Activated T-helper 1 cell treated with anti-CD3 and anti-CD28 coated beads, Interleukin-12 subunit alpha, Interleukin-12 subunit beta, Interleukin-2, Interleukin-4 antibody, amounts not matched to agents 30 ng/mL and 10 ng/mL and 1 ng/mL, durations not matched to agents 14 hours and 24 hours and 36 hours (primary cell): ENCODE measurements at places on chromosomes 1 and 21. TPM values are rescaled to one million over a fixed set of nuclear protein-coding genes. Genes with fewer than 3 reads are reported as not detected.

The SLC50A1 gene
- total RNA-seq: 45.7 and 47.7 TPM in 2 replicates

The TFAP2E gene
- 0.47 TPM in 2 replicates for total RNA-seq

The BGLAP gene
- 1.8 and 2.5 TPM in 2 replicates for total RNA-seq

The FHAD1 gene
- not detected in 2 replicates for total RNA-seq

DNA sequence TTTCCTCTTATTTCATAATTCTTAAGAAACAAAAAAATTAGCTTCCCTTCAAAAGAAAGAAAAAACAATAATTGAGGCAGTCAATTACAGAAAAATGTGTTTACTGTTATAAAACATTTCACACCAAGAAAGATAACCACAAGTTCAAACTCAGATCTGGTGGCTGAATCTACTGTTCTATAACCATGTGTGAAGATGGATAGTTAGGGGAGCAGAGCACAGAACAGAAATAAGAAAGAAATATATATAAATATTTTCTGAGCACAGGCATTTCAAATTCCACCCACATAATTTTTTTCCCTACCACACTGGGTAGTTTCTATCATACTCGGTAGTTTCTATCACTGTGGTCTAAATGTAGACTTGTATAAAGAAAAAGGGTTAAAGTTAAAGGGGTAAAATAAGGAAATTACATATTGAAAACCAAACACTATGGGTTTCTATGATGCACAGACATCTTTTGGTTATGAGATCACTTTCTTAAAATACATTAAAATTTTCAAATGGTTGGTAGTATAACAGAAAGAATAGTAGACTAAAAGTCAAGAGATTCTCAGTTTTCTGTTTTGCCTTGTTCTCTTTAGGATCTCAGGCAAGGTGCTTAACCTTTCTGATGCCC, 10.8 kb downstream of the LYST start:
- DNase-seq: no peak
- H3K4me1 ChIP-seq: peaks cover 41% of the 10 kb centered on the region
- no peaks in the 10 kb centered on the region for H3K27me3 ChIP-seq
- H3K4me3 ChIP-seq: no peak overlapping the region
- peak overlapping the region; percentile 37 for H3K27ac ChIP-seq

DNA sequence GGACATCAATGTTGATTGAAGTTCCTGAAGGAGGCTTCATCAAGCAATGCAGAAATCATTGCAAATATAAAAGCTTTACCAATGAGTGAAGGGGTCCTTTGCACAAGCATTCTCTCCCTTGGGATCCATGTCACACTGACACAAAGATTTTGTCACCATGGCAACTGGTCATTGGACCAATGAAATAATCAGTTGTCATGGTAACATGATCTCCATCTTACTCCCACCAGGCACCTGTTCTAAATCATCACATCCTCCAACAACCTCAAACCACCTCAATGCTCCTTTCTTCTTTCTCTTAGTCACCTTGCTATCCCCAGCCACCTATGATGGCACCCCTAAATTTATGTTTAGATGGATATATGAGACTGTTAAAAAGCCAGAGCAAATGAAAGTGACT, 13.5 kb upstream of the FOXJ3 start:
- DNase-seq: no peak
- no peak overlapping the region for H3K27ac ChIP-seq
- no peaks in the 10 kb centered on the region for H3K36me3 ChIP-seq

DNA sequence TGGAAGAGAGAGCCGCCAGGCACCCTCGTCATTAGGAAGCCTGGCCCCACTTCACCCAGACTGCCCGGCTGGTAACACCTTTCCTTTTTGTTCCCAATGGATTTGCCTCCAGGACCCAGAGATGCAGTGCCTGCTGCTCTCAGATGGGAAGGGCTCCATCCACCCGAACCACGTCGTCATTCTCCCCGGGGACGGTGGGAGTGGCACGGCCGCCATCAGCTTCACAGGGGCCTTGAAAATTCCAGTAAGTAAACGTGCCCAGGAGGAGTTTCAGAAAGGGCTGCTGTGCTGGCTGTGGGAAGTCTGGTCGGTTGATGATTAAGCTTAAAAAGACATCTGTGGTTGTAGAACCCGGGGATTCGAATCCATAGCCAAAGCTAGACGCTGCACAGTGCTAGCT, 45.2 kb downstream of the SLC37A1 start:
- no peak for DNase-seq
- no peaks in the 10 kb centered on the region for H3K4me1 ChIP-seq
- peaks cover 10% of the 10 kb centered on the region for H3K36me3 ChIP-seq

DNA sequence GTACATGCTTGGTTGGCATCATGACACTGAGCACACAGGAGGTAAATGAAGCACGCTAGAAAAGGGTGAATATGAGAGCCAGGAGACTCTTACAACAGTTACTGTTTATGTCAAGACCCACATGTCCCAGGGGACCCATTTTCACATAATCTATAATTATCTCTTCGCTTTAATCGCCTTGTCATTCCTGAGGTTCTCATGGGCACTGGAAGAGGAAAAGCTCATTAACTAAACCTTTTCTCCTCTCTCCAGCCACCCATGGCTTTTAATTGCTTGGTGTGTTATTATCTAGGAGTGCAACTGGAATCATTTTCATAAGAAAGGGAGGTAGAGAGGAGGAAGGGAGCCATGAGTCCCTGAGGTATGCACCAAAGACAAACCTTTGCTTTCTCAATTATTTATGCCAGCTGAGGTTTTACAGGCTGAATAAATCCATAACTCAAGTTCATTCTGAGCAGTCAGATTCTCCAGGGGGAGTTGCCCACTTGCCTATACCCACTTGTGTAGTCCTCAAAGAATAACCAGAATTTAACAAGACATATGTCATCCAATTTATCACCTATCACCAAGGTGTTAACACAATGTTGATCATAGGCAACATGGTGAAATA, 77.4 kb downstream of the ACBD6 start:
- H3K27me3 ChIP-seq: no peaks in the 10 kb centered on the region
- peaks cover 6% of the 10 kb centered on the region for H3K36me3 ChIP-seq
- no peak overlapping the region for H3K4me3 ChIP-seq
- no peak overlapping the region for H3K27ac ChIP-seq

DNA sequence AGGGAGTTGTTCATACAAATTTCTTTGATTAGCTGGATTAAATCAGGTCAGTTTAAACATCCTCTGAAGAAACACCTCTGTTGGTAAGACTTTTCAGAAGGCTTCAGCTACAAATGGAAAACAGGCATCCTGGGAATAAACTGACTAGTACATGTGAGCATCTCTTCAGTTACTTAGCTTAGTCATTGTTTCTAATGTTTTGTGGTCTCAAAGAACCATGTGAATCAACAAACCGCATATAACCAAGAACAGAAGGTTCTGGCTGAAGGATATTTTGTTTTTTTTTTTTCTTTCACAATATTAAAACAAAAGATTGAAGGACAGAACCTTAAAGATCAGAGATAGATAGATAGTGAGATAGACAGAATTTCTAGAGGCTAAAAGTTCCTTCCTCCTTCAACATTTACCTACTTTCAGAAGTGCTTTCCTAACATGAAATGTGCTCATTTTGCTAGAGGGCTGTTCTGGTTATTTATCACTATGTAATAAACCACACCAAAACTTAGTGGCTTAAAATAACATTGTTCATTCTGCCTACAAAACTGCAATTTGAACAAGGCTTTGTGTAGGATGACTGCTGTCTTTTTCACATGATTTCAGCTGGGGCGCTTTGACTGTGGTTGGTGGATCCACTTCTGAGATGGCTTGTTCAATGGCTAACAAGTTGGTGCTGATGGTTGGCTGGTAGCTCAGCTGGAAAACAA, 119.8 kb upstream of the PTGFR start:
- no peak overlapping the region for H3K4me3 ChIP-seq
- no peak overlapping the region for H3K27ac ChIP-seq
- no peaks in the 10 kb centered on the region for H3K36me3 ChIP-seq
- H3K27me3 ChIP-seq: no peaks in the 10 kb centered on the region

DNA sequence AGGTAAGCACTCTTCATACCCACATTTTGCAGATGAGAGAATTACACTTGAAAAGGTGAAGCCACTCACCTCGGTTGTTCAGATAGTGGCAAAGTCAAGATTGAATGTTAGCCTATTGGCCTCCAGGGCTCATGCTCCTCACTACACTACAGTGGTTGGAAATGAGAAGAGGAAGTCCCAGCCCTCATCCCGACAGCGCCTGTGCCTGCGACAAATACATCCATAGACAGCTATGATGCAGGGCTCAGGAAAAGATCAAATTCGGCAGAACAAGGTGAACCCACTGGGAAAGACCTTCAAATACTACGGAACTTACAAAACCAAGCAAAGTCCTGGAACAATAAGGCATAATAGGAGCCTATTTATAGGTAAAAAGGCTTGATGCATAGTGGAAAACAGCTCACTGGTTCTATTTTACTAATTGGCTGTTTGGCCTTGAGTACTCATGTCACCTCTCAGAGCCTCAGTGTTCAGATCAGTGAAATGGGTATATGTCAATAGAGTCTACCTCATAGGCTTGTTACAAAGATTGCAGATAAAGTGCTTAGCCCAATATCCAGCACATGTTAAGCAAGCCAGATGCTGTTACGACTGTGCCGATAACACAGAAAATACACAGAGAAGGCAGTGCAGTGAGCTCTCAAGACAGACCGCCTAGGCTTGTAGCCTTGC, 3.5 kb downstream of the SPOCD1 start:
- no peak for DNase-seq
- no peaks in the 10 kb centered on the region for H3K36me3 ChIP-seq
- H3K4me1 ChIP-seq: peaks cover 10% of the 10 kb centered on the region
- H3K4me3 ChIP-seq: no peak overlapping the region
- H3K27me3 ChIP-seq: peaks cover 10% of the 10 kb centered on the region

GRCh38 chr1:244322791-244323521, 128.8 kb downstream of the ADSS2 start:
- H3K4me3 ChIP-seq: peak overlapping the region; percentile 68
- DNase-seq: peak; percentile 64
- H3K27ac ChIP-seq: peak overlapping the region; percentile 93
- H3K4me1 ChIP-seq: peaks cover 79% of the 10 kb centered on the region

- peaks cover 69% of the 10 kb centered on the region for H3K4me1 ChIP-seq
- H3K27me3 ChIP-seq: no peaks in the 10 kb centered on the region
- DNase-seq: no peak
- H3K4me3 ChIP-seq: no peak overlapping the region
- peaks cover 36% of the 10 kb centered on the region for H3K36me3 ChIP-seq
- H3K27ac ChIP-seq: peak overlapping the region; percentile 56
Measured at GRCh38 chr1:35454616-35455015, 102.6 kb downstream of the KIAA0319L start.

- no peaks in the 10 kb centered on the region for H3K27me3 ChIP-seq
- peak overlapping the region; percentile 41 for H3K27ac ChIP-seq
- no peak for DNase-seq
- H3K36me3 ChIP-seq: peaks cover 8% of the 10 kb centered on the region
Measured at GRCh38 chr1:24385160-24385940, 28.2 kb downstream of the STPG1 start.

DNA sequence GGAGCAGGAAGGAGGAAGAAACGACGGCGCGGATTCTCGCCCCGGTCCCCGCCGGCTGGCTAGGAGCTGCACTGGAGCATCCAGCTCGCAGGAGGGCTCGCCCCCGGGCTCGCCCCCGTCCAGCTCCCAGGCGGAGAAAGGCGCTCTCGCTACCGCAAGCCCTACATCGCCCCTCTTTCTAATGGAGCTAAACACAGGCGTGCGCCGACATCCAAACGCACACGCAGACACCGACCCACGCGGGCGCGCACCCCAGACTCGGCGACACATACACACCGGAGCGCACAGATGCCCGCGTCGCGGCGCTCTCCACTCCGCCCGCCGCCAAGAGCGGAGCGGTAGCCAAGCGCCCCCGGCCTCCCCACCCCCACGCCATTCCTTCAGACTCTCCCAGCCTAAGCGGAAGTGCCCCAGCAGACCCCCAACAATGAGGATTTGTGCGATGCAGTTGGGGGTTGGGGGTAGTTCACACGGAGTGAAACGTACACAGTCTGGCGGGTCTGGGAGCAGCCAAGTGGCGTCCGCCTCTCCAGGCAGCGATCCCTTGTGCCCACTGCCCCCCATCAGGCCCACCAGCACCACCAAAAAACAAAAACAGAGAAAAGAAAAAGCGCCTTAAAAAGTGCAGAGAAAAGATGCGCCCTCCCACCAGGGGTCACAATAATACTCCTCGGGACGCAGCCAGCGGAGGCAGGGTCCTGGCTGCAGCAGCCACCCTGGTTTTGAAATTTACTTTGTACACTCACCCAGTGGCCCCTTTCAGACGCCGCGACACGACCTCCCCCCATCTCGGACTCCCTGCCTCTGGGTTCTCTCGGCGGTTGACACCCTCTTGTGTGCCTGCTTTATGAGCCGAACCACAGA, 1.4 kb downstream of the DAB1 start:
- H3K4me1 ChIP-seq: no peaks in the 10 kb centered on the region
- no peaks in the 10 kb centered on the region for H3K36me3 ChIP-seq

DNA sequence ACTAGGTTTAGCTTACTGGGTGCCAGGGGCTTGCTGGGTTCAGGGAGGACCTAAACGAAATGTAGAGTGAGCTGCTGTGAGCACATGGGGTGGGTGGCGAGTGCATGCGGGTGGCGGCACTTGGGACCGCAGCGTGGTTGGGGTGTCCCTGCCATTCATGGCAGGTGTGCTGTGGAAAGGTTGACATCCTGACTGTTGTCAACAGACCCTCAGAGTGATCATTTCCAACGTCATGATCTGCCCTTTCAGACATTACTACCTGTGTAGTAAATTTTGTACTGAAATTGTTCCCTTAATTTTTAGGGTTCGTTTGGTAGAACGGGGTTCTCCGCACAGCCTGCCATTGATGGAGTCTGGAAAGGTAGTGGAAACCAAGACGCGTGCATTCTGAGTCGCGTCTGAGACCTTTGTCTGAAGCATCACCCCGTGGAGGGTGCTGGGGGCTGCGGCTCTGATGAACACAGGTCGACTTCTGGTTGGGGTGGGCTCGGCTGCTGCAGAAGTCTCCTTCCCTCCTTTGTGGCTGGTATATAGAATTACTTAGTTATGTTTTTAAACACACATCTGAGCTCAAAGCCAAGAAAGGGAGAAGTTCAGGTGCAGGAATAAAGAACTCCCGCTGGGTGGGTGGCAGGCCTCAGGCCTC, 43.3 kb downstream of the S100B start:
- peaks cover 37% of the 10 kb centered on the region for H3K36me3 ChIP-seq
- H3K4me3 ChIP-seq: no peak overlapping the region
- DNase-seq: no peak
- no peaks in the 10 kb centered on the region for H3K27me3 ChIP-seq

GRCh38 chr1:197143276-197143675, 3.2 kb downstream of the ASPM start:
- no peaks in the 10 kb centered on the region for H3K27me3 ChIP-seq
- H3K4me1 ChIP-seq: peaks cover 55% of the 10 kb centered on the region

- no peak overlapping the region for H3K4me3 ChIP-seq
- no peak overlapping the region for H3K27ac ChIP-seq
- peaks cover 9% of the 10 kb centered on the region for H3K4me1 ChIP-seq
- no peak for DNase-seq
Measured at GRCh38 chr1:41536361-41536802, 51.9 kb upstream of the EDN2 start.

DNA sequence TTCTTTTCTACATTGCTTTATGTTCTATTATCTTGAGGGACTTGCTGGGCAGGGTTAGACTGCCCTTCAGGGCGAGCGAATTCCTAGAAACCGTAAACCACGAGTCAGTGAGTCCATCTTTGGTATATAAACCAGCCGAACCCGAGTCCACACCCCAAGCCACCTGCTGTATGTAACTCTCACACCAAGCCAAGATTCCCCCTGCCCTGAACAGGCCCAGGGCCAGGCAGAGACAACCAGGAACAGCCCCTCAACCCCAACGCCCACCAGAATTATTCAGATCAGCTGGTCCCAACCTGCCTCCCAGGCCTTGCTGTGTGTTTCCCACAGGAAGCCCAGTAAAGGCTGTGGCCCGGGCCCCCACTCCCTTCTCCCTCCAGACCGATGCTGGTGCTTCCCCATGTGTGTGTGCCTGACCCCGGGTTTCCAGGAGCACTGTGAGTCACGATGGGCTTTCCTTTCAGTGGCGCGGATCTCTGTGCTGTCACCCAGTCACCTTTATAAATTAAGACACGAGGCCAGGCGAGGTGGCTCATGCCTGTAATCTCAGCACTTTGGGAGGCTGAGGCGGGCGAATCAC, 17.1 kb downstream of the KIF17 start:
- DNase-seq: no peak
- H3K27ac ChIP-seq: no peak overlapping the region
- H3K4me3 ChIP-seq: no peak overlapping the region
